ENCODE measurements at places on chromosomes 1 and 21. TPM values are rescaled to one million over a fixed set of nuclear protein-coding genes. Genes with fewer than 3 reads are reported as not detected.

Gene CYP4A22
- total RNA-seq = not detected

Gene RCAN1
- 70.6 TPM for total RNA-seq

Gene DYNLT5
- total RNA-seq = not detected

Gene ATP5PF
- total RNA-seq = 107 TPM

Gene ANKRD65
- 1.4 TPM for total RNA-seq

Gene IRF6
- 99.7 TPM for total RNA-seq

Gene BSND
- not detected for total RNA-seq

Gene IVL
- 1.2 TPM for total RNA-seq

Gene FCRL1
- total RNA-seq = not detected

Gene ASPM
- 4.5 TPM for total RNA-seq

Gene CAPN9
- 0.04 TPM for total RNA-seq

Gene LEFTY2
- total RNA-seq = not detected

Gene PLD5
- total RNA-seq = 0.89 TPM

Gene LCE1C
- not detected for total RNA-seq

Gene KPRP
- not detected for total RNA-seq

Gene C4BPA
- total RNA-seq = not detected

Gene VAMP4
- total RNA-seq = 7.7 TPM

Gene XCL2
- not detected for total RNA-seq

Gene PADI1
- total RNA-seq = 1.3 TPM

Gene CHTOP
- total RNA-seq = 58.1 TPM

Gene CDC20
- 22.3 TPM for total RNA-seq

Gene GPR37L1
- total RNA-seq = 0.04 TPM

Gene NPHS2
- total RNA-seq = 2.5 TPM

Gene TMEM269
- total RNA-seq = 0.04 TPM

Gene MATN1
- not detected for total RNA-seq

Gene CD1C
- total RNA-seq = not detected

Gene FMOD
- 0.79 TPM for total RNA-seq

Gene ATP6V1G3
- total RNA-seq = not detected

Gene LCE2C
- not detected for total RNA-seq

Gene UBL4B
- not detected for total RNA-seq

Gene PGLYRP4
- total RNA-seq = 0.07 TPM

Gene MROH7
- total RNA-seq = 0.21 TPM

Gene RC3H1
- 25.1 TPM for total RNA-seq

Gene HSPA6
- total RNA-seq = not detected

Gene AKR7A3
- 0.33 TPM for total RNA-seq

Gene NBPF3
- 12.2 TPM for total RNA-seq

Gene C8B
- total RNA-seq = not detected

Gene AMY2A
- total RNA-seq = not detected

Gene SNAPIN
- 65.0 TPM for total RNA-seq

Gene TBX19
- total RNA-seq = 2.9 TPM

Gene NCAM2
- under 0.01 TPM for total RNA-seq

Gene SPATA17
- 0.63 TPM for total RNA-seq

Gene SPRR5
- total RNA-seq = not detected

Gene PODN
- total RNA-seq = not detected
